Stimulated activated CD8-positive, alpha-beta memory T cell treated with anti-CD3 and anti-CD28 coated beads, Interleukin-4, amount 100 ng/mL, for 4 hours (primary cell): ENCODE measurements at places on chromosomes 2 and 18.

DNA sequence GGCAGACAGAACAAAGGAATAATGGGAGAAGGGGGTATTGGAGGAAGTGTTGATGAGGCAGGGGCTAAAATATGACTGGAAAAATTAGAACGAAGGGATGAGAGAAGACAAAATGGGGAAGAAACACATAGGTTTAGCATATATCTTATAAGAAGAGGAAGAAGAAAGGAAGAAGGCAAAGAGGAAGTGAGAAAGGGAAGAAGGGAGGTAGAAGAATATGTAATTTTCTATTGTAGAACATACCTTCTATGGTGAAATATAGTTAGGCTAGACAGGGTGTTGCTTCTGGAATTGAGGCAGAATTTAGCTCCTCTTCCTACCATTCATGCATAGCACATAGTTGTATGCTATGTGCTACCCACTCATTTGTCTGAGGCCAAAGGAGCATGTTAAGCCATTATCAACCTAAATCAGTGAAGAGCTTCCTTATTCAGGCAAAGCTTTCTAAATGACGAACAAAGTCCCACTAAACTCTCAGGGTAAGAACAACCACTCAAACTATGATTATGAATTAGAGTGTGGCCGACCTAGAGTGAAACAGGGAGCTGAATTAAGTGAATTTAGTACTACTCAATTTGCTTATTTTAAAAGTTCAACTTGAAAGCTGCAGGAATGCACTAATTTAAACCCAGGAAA lies 180.9 kb upstream of the GALNT5 start:
- no peak for DNase-seq

- no peak for DNase-seq
Observed at GRCh38 chr2:23322567-23323197, 62.3 kb upstream of the KLHL29 start.

- no peak for DNase-seq
Observed at GRCh38 chr18:28594034-28594433, 417.1 kb upstream of the CDH2 start.

DNA sequence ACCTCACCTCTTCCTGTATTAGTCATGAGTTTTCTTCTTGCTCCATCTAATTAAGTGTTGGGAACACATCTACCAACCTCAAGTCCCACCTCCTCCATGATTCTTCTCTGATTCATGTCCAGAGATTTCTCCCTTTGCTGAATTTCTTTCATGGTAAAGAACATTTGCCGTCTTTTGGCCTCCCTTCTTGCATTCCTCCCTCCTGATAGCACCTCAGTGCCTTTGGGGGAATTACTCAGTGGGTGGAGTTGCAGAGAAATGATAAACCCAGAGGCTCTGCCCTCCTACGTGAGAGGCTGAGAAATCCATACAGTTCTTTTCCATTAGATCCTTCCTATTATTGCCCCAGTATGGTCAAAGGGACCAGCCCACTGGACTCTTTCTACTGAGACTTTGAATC lies 651.9 kb downstream of the SLC4A3 start:
- DNase-seq: no peak

DNA sequence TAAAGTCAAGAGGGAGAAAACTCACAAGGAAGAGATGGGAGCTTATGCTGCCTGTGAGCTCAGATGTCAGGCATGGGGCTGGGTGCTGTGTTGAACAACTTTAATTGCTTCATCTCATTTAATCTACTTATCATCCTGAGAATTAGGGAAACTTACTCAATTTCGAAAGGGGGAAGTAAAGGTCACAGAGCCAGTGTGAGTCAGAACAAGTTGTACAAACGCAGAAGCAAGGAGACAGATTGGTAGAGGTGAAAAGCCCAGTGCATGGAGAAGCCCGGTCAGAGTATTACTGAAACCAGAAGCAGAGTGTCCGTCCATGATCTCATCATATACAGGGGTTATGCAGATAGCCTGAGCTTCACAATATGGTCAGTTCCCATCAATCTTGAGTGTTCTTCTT lies 281.1 kb upstream of the POU3F3 start:
- no peak for DNase-seq

GRCh38 chr2:200223205-200223784 lies 83.2 kb upstream of the SPATS2L start:
- DNase-seq: no peak

DNA sequence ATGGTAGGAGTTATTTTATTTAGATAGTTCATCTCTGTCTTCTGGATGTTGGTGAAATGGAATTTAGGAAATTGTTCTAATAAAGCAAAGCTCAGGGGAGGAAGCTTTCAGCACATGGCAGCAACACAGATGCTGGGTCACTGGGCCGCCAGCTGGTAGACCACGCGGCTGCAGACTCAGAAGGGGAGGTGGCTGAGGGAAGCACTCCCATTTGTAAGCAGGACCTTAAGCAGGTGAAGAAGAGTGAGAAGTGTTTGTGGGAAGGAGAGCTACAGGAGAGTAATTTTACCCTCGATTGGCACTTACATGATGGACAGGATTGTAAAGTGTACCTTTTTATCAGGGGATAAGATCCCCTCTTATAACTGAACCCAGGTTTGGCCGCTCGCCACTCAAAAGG lies 24.4 kb downstream of the NMS start:
- no peak for DNase-seq

- no peak for DNase-seq
Observed at GRCh38 chr2:216004697-216005283, 8.6 kb downstream of the MREG start.

- DNase-seq: no peak
Observed at GRCh38 chr2:134950886-134951285, 32.3 kb downstream of the CCNT2 start.

DNA sequence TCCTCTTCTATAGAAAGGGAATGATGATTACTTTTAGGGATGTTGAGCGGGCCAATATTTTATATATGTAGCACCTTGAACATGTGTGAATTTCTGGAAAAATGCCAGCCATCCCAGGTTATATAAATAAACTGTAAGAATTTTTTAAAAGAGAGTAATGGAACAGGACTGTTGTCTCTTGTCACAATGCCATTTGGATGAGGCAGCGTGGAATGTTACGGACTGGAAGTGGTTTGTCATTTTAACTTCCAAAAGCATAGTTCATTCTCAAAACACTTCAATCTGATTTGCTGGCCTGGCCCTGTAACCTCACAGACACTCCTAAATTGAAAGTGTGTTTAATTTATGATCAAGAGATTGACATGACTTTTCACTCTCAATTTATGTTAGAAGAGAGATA lies 70.8 kb downstream of the TPGS2 start:
- no peak for DNase-seq

DNA sequence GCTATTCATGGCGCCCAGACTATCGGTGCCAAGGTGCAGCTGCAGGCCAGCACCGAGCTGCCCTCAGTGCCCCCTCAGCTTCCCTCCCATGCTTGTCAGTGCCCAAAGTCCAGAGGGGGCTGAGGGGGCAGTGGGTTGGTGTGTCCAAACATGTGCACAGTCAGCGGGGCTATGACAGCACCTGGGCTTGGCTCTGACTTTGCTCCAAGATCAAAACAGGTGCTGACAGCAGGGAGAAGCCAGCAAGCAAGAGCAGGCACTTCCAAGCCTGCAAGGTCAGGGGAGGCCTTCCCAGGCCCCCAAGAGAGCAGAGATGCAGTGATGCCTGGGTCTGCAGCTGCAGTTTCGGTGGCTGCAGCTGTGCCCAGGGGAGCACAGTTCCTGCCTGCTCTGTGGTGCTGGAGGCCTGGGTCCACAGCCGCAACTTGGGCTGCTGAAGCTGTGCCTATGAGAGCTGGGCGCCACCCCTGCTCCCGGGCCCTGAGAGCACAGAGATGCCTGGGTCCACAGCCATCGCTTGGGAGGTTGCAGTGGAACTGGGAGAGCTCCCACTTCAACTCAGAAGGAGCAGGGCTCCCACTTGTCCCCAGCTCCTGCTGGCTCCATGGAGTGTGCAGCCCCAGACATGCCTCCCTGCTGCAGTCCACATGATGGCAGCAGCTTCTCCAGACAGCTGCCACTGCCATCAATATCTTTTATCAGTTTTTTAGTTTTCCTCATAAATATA lies 775.3 kb upstream of the POU3F3 start:
- no peak for DNase-seq

DNA sequence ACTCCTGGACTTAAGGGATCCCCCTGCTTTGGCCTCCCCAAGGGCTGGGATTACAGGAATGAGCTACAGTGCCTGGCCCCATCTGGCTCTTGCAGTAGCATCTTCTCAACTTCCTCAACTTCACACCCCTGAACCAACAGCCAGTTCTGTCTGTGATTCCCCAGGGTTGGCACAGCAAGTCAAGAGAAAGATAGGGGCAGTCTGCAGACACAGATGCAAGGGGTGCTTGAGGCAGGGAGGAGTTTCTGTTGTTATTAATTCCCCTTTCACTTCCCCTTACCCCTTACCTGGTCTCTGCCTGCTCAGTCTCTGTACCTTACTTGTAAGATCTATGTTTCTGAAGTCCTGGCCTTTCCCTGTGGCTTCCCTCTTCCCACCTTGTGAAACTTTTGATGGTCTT lies 54.1 kb upstream of the MEX3C start:
- no peak for DNase-seq

GRCh38 chr2:37154785-37155184 lies 2.0 kb downstream of the EIF2AK2 start:
- DNase-seq: no peak

GRCh38 chr2:30963184-30963583 lies 155.9 kb upstream of the CAPN13 start:
- no peak for DNase-seq

- DNase-seq: no peak
Observed at GRCh38 chr2:21427606-21428005, 303.8 kb downstream of the TDRD15 start.

- DNase-seq: no peak
Observed at GRCh38 chr2:47321006-47321405, 82.0 kb upstream of the MSH2 start.

DNA sequence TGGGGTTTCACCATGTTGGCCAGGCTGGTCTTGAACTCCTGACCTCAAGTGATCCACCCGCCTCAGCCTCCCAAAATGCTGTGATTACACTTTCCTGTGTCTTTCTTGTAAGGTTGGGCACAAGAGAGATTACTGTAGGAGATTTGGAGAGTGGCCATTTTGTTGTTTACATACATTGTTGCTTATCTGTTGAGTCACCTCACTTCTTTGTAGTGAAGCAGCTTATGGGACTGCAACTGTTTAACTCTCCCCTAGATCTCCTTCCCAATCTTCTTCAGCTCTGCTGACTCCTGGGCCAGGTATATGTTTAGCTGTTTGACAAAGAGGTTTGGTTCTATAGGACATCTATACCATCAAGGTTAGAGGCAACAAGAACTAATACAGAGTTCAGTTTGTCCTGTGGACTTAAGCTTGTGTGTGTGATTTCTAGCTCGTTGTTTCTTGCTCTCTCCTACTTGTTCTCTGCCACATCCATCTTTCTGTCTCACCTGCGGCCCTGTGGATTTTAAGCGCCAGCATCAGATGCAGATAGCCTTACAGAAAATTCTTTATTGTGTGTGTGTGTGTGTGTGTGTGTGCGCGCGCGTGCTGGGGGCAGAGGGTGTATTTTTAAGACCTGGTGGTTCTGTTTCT lies 95.4 kb downstream of the HAUS1 start:
- no peak for DNase-seq

- peak; percentile 49 for DNase-seq
Observed at GRCh38 chr2:10835052-10835970, 22.7 kb upstream of the PDIA6 start.

DNA sequence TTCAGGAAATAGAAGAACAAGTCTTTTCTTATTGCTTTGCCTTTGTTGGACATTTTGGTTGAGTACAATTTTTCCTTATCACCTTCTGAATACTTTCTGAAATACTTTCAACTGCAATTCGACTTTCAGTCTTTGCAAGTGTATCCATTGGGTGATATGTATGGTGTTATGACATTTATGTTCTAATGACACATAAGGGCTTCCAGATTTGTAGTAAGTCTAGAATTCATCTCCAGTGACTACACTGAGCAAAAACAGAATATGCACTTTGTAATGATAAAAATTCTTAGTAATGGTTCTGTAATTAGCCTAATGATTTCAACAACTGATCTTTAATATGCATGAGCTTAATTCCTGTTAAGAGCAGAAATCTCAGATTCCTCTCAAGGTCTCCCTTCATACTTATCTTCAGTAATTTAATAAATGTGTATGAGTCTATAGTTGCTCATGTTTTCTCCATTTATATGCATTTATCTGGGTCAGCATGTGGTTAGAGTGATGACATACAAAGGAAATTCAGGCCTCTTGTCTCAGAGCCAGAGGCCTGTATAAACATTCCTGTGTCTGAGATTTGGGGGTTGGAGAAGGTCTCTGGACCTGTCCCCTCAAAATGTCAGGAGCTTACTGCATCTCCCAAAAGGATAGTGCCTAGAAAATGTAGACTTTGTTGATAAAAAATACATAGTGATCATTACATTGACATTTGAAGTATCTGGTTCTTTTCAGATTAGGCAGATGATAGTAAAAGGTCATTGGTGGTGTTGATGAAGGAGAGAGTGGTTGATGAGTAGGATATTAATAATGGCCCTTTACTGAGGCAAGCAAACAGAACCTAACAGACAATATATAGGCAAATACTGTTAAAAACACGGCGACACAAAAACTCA lies 114.9 kb downstream of the QPCT start:
- DNase-seq: no peak

- DNase-seq: no peak
Observed at GRCh38 chr18:58241877-58242276, 197.9 kb downstream of the NEDD4L start.

GRCh38 chr2:1915196-1915595 lies 170.9 kb upstream of the PXDN start:
- no peak for DNase-seq

- no peak for DNase-seq
Observed at GRCh38 chr2:25514043-25514637, 159.2 kb downstream of the DTNB start.

DNA sequence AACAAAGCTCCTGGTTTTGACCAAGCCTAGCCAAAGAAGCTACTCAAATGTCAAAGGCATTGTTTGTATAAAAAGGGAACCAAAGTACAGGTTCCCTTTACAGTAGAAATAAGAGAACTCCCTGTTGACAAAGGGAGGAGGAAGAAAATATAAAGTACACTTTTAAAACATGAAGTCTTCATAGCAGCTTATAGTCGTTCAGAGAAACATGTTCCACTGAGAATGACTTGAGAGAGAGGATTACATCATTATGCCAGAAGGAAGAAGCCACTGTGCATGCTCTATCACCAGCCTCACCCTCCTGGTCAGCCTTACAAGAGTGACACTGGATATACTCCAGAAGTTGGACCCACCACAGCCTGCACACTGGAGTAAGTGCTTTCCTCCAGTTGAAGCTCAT lies 2.5 kb upstream of the DHRS9 start:
- no peak for DNase-seq

DNA sequence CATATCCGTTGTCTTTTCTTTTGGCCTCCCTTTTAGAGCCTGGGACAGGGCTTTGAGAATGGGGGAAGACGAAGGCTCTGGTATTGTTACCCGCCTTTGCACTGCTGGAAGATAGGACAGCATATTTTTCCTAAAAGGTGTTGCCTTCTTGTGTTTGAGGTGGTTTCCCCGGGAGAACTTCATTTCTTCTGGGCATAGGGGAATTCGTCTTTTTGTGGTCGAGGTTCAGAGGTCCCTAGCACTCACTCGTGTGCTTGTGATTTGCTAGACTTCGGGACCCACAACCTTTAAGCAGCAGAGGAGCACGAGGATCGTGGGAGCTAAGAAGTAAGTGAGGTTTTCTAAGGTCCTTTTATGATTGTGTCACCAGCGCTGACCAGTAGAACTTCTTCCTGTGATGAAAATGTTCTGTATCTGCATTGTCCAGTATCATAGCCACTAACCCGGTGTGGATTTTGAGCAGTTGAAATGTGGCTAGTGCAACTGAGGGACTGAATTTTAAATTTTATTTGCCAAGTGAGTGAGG lies 611 bp downstream of the ZNF512 start:
- DNase-seq: no peak
